Activated CD8-positive, alpha-beta memory T cell treated with anti-CD3 and anti-CD28 coated beads for 48 hours (primary cell): ENCODE measurements at places on chromosomes 1 and 21.

- no peak for DNase-seq
These were observed 91.3 kb downstream of the COLGALT2 start for GRCh38 chr1:183946320-183946613.

- no peak for DNase-seq
These were observed 40.4 kb downstream of the LIN9 start for GRCh38 chr1:226268421-226269124.

GRCh38 chr1:161099090-161099802 is 1.1 kb downstream of the KLHDC9 start:
- DNase-seq: no peak

- no peak for DNase-seq
These were observed 31.2 kb downstream of the ANGPTL3 start for GRCh38 chr1:62628506-62628905.

DNA sequence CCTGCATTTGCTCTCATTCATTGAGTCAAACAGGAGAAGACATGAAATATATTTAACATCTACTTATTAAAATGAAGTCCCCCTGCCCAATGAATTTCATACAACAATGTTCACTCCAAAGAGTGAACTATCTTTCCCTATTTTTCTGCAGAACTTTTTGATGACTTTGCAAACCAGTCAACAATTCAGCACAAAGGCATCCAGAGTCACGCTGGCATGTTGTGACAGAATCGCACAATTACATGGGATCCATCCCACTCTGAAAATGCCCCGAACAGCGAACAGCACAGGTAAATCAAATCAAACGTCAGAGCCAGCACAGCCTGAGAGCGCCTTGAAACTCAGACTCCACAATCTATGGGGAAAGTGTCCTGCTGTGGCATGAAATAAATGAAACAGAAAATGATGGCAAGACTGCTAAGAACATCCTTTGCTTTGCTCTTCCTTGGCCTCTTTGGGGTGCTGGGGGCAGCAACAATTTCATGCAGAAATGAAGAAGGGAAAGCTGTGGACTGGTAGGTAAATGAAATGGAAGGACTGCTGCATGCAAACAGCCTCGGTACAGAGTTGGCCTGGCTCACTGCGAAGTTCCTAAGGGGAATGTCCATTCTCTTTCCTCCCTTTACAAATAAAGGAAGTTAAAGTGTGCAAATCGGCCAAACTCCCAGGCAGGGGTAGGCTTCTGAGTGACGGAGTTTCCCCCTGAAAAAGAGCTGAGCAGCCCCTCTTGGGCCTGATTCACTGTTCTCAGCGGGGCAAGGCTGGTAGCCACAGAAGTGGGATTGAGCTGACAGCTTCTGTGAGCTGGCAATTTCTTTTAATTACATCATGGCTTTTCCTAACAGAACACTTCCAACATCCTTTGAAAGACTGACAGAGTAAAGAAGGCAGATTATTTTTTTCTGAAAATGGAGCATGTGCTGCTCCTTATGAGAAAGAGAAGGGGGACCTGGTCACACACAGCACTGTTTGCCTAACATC is at the start of gene DNASE2B:
DNASE2B (plus strand) TSS at position 310 of the 981 bp plus-strand sequence; CDS start at position 391, 81 bp downstream.
- no peak for DNase-seq

DNA sequence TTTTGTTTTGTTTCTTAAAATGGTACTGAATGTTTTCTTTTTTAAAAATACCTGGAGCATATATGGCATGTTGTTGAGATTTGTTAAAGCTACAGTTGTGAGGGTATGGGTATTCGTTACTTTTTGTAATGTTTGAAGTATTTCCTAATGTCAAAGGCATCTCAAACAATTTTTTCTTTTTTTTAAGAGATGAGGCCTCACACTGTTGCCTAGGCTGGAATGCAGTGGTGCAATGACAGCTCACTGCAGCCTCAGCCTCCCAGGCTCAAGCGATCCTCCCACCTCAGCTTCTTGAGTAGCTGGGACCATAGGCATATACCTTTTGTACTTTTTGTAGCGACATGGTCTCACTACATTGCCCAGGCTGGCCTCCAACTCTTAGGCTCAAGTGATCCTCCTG is 16.1 kb downstream of the CLCN6 start:
- DNase-seq: no peak

DNA sequence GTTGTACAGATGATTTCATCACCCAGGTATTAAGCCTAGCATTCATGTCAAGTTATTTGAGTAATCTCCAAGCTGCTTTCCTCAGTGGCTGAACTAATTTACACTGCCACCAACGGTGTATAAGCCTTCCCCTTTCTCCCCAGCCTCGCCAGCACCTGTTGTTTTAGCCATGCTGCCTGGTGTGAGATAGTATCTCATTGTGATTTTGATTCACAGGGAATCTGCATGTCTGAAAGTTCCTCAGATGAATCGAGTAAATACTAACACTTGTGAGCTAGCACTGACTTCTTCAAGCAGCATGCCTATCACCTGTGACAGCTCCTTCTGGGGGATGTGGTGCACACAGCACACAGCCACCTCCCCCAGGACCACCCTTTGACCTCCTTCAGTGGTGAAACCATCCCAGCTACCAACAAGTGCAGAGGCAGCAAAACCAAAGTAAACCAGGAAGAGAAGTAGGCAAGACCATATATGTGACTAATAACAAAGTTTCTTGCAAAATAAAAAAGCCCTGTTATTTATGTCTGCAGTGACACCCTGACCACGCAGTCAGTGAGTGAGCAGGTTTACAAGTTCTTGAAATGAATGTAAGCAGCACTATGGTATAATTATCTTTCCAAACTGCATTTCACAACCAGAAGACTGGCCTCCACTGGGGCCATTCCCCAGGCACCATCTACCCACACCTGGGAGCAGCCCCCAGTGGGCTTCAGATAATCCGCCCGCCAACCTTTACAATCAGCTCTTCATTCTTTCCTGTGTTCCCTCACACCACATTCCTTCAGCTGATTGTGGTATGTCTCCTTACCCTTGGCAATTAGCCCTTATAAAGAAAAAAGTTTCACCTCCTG is 173.8 kb downstream of the ETS2 start:
- DNase-seq: no peak

- peak; percentile 4 for DNase-seq
These were observed 1.9 kb downstream of the CSMD2 start for GRCh38 chr1:34162852-34163766.

GRCh38 chr1:152109231-152109997 is 5.8 kb downstream of the TCHH start:
- DNase-seq: no peak

- DNase-seq: no peak
These were observed 35.1 kb upstream of the ADGRL4 start for GRCh38 chr1:79041666-79042065.

DNA sequence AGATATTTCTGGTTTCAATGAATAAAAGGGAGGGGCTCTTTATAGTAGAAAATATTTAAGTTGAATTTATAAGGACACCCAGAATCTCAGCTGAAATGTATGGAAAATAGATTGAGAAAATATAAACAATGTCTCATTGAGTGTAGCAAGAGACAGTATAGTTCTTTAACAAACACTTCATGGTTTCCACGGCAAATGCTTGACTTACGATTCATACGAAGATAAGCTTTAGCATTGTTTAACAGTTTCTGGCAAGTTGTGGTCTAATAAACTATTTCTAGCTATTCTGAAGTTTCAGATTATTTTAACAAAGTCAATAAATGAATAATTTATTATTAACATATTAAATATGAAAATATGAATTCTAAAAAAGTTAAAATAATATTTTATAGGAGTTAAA is 1419.4 kb downstream of the KCNT2 start:
- DNase-seq: no peak

GRCh38 chr1:59026472-59026948 is 242.7 kb upstream of the JUN start:
- no peak for DNase-seq

DNA sequence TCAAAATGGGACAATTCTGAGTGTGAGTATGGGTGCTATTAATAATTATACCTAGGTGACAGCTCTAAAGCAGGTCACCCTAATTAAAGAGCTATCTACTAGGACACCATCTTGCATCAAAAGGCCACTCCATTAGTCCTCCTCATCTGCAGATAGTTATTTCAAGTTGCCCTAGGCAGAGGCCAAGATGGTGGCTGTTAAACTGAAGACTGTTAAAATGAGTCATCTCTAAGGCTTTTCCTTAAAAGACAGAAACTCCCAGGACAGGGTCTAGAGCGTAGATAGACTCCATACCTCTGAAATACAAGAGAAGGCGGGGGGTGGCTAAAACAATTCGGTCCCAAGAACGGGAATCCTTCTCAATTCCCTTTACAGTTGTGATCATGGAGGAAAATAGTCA is 4.5 kb upstream of the ZNF697 start:
- DNase-seq: no peak

GRCh38 chr1:231856426-231856825 is 229.8 kb downstream of the DISC1 start:
- no peak for DNase-seq

GRCh38 chr1:70608815-70609214 is 197.7 kb downstream of the CTH start:
- no peak for DNase-seq

- no peak for DNase-seq
These were observed 17.4 kb upstream of the CASZ1 start for GRCh38 chr1:10813799-10814198.

- no peak for DNase-seq
These were observed 187.5 kb upstream of the PLXNA2 start for GRCh38 chr1:208431721-208432120.

DNA sequence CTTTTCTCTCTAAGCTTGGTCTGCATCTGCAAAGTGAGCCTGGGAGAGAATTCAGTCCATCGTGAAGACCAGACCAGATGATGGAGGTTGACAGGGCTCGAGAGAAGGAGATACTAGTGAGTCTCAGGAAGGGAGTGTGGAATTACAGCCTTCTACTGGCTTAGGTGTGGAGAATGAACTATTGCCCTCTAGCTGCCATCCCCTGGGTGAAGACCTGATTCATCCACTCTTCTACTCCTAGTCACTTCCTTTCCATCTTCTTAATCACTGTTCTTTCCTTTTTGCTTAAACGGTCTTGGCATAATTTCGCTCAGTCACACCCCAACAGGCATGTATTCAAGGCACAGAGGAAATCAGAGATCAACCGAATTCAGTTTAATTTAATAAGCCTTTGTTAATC is 34.0 kb upstream of the HSD17B7 start:
- no peak for DNase-seq

GRCh38 chr1:58251430-58252073 is 295.0 kb downstream of the OMA1 start:
- DNase-seq: no peak

DNA sequence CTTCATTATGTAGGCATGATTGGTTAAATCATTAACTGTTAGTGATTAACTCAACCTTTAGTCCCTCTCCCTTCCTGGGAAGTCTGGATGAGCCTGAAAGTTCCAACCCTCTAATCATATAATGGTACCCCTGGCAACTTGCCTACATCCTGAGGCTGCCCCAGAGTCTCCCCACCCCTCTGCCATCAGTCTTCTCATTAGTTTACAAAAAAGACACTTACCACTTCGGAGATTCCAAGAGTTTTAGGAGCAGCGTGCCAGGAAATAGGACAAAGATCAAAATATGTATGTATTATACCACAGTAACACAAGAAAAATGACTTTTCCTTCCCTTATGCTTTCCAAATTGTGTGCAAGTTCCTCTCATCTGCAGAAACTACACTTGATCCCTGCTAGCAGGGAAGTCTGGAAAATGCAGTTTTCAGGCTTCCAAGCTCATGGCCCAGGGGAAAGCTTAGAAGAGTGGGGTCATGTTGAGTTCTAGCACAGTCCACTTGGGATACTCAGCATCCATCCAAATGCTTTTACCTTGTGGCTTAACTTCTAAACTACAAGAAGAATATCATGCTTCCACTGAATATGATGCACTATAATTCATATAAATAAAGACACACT is 64.6 kb upstream of the PPIH start:
- no peak for DNase-seq

DNA sequence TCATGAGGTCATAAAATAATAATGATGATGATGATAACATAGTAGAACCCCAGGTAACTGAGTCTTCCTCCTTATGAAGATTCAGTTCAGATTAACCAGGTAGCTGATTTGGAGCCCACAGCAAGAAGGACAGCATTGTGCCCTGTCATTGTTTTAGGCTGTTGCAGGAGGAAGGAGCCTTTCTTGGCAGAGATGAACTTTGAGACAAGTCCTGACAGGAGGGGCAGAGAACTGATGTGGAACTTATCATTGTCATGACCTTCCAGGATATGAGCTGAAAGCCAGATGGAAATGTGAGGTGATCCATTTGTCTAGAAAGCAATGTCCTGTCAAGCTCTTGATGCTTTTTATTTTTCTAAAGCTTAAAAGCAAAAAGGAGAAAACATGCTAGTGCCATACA is 132.6 kb upstream of the COA6 start:
- no peak for DNase-seq
